ENCODE measurements at places on chromosomes 5 and 9.

GRCh38 chr5:173718469-173718868 is 102.0 kb upstream of the BOD1 start:
- no peak for DNase-seq

- DNase-seq: peak; percentile 87
These were observed 58.3 kb downstream of the EGFLAM start for GRCh38 chr5:38316544-38317224.

- DNase-seq: no peak
These were observed 55.7 kb upstream of the MAP3K1 start for GRCh38 chr5:56759521-56760216.

- peak; percentile 80 for DNase-seq
These were observed 82.7 kb downstream of the ATP10B start for GRCh38 chr5:160769301-160769700.

DNA sequence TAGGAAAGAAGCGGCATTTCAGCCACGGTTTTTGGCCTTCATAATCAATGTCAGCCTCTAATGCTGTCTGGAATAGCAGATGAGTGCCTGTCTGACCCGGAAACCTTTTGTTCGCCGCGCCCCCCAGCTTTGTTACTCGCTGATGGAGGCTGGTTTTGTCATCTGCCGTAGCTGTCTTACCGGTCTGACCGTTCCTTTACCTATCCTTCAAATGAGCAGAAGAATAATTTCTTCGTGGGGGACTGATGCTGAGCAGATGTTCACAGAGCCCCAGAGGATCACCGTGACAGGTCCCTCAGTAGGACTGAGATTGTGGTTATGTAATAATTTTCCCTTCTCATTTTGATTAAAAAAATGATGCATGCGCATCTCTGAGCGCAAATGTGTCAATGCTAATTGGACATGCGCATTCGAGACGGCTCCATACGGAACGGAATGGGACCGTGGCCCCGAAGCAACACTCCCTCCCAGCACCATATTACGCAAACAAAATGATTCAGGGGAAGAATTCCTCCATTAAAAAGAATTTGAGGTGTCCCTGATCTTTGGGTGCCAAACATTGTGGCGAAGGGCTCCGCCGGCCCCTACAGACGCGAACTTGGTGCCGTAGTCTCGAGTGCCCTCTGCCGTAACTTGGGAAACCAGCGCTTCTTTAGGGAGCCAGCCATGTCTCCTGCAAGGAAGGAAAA is 27.6 kb downstream of the TLX3 start:
- peak; percentile 19 for DNase-seq

- no peak for DNase-seq
These were observed 297.6 kb downstream of the NTRK2 start for GRCh38 chr9:84966876-84967830.

- no peak for DNase-seq
These were observed 52.6 kb upstream of the RNU6ATAC start for GRCh38 chr9:134216961-134217360.

DNA sequence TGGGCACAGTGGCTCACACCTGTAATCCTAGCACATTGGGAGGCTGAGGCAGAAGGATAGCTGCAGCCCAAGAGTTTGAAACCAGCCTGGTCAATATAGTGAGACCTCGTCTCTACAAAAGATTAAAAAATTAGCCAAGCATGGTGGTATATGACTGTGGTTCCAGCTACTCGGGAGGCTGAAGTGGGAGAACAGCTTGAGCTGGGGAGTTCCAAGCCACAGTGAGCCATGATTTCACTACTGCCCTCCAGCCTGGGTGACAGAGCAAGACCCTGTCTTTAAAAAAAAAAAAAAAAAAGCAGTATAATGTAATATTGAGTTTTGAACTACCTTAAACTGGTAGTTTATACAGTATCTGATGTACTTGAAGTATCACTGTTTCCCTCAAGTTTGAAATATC is 358.4 kb downstream of the EBF1 start:
- DNase-seq: no peak

- no peak for DNase-seq
These were observed 9.5 kb upstream of the QSOX2 start for GRCh38 chr9:136255166-136255538.

GRCh38 chr5:107289030-107289714 is 381.6 kb downstream of the EFNA5 start:
- DNase-seq: no peak

DNA sequence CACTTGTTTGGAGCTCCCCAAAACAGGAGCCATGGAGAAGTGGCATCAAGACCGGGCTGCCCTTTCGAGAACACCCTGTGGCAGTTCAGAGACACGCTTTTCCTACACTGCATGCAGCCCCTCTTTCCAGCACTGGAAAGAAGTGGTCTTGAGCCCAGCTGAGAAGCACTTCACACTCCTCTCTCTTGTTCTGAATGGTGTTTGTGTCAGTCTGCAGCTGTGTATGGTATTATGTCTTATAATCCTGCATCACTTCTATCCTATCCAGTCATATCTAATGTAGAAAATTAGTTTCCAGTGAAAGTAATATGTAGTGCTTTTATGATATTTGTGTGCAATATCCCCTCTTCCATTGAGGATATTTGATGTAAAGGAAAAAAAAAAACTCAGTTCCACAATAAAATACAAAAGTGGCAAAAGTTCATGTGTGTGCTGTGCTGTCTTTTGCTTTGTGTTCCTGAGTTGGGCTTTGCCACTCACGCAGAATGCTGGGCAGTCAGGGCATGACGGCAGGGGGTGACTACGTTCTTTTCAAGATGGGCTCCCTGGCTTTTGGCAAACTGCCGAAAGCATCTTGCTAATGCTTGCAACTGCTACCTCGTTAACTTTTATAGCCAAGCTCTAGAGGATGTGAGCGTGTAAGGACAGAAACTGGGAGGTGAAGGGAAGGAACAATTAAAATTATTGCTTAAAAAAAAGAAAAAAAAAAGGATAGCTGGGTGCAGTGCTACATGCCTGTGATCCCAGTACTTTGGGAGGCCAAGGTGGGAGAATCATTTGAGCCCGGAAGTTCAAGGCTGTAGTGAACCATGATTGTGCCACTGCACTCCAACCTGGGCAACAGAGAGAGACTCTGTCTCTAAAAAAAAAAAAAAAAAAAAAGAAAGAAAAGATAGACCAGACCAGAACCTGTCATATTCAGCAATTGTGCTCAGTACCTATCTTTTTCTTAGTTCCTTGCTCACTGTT is 102.2 kb downstream of the MAP1B start:
- peak; percentile 35 for DNase-seq

DNA sequence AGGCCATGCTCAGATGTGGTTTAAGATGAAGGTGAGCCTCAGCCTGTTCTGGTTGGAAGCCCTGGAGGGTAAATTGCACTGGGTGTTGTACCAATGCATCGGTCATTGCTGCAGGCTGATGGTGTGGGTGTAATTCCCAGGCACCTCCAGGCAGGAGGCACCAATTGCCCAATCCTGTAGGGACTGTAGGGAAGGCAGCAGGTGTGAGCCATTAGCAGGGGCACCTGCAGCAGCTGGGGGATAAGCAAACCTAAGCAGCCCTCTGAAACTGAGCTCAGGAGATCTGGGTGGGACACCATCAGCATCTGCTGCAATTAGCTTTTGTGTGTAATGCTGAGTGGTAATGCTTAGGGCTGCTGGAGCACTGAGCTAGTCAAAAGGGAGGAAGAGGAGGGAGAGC is 190.1 kb upstream of the TBC1D2 start:
- peak; percentile 81 for DNase-seq

DNA sequence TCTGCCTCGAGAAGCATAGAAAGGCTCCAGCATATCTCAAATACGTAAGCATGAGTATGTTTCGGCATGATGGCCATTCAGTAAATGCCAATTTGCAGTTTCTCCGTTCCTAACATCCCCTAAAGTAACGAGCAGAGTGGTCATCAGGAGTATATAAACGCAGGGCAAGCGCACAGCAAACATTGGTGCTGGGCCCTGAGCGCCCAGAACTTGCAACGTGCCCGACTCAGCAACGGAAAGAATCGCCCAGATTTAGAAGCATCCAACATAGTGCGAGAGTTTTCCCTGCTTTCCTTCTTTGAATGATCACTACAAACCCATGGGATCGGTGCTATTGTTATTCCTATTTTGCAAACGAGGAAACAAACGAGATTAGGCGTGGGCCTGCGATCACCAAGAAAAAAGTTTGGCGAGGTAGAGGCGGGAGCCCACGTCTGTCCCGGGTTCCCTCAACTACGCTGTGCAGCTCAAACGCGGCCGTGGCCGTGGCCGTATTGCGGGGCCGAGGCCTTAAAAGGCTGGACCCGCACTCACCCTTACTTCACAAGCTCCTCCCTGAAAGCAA is 505 bp downstream of the RPS14 start:
- DNase-seq: no peak

DNA sequence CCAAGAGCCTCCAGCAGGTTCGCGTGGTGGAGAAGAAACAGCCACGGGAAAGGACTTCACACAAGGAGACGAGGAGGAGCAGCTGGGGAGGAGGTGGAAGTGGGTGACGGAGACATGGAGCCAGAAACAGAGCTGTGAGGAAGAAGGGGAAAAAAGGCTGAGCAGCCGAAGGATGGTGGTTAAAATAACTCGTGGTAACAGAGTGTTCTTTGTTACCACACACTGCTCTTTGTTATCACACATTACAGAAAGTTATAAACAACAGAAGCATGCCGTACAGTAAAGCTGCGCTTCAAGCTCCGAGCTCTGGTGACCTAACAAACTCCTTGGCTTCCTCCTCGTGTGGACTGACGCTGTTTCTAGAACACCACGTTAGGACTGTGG is 215.4 kb downstream of the GLIS3 start:
- DNase-seq: no peak

- no peak for DNase-seq
These were observed 165.6 kb upstream of the ZNF462 start for GRCh38 chr9:106697390-106697749.

DNA sequence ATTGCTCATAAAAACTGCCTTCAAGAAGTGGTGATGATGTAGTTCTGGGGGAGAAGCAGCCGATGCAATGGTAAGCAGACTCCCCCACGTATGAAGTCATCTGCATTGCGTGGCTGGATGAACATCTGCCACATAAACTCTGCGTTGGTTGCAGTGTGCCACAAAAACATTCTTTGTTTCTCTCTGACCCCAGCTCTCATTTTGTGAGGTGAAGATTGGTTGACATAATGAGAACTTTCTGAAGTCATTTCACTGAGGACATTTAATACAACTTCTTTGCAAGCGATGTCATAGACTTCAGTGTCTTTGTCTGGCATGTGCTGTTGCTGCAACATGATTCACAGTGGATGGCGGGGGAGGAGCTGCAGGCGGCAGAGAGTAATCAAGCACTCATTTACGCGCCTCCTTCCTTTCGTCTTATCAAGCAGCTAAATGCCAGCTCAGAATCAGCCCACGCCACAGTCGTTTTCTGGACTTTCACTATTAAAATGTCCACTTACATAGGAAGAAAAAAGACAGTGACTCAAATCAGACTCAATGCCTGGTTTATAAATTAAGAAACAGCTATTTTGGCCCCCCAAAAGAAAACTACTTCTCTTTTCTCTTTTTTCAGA is 91.5 kb upstream of the NFIL3 start:
- DNase-seq: no peak

GRCh38 chr9:127977884-127978647 is 2.7 kb downstream of the EEIG1 start:
- no peak for DNase-seq

- no peak for DNase-seq
These were observed 52.4 kb upstream of the TRAF1 start for GRCh38 chr9:120978987-120979386.

GRCh38 chr5:67303356-67303755 is 106.8 kb upstream of the CD180 start:
- no peak for DNase-seq

- DNase-seq: no peak
These were observed 4.0 kb downstream of the TOR4A start for GRCh38 chr9:137281345-137282116.

DNA sequence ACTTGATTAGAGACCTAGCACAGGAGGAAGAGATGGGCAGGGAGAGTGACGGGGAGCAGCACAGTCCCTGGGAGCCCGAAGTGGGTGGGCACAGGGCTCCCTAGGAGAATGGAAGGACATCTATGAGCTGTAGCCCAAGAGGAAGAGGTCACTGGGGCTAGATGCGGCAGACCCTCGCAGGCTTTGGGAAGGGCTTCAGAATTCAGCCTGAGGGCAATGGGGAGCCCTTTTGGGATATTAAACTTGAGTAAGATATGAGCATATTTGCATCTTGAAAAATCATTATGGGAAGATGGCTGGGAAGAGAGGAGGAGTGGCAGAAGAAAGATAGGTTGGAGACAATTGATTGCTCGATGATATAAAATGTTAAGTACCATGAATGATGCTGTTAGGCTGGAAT is 48.9 kb upstream of the IL17B start:
- DNase-seq: no peak

DNA sequence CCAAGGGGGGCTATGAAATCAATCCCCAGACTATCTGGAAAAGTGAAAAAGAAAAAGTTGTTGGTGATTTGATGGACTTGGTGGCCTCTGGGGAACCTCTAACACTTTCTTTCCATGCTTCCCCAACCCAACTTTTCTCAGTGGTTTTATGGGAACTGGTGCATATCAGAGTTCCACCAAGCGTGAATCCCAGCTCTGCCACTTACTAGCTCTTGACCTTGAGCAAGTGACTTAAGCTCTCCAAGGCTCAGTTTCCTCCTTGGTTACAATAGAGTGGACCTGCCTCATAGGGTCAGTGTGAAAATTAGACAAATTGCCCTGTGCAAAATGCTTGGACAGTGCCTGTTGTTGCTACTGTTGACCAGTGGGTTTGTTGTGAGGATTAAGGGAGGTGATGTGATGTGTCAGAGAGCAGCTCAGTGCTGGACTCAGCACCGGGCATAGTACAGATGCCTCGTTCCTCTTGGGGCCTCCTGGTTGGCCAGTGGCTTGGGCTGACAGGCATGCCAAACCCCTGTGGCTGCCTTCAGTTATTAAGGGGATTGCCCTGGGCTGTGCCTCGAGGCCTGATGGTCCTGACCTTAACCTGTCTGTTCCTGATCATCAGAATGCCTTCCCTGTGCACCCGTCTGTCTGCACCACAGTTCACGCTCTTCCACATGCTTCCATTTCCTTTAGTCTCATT is 49.3 kb downstream of the COL15A1 start:
- DNase-seq: no peak

DNA sequence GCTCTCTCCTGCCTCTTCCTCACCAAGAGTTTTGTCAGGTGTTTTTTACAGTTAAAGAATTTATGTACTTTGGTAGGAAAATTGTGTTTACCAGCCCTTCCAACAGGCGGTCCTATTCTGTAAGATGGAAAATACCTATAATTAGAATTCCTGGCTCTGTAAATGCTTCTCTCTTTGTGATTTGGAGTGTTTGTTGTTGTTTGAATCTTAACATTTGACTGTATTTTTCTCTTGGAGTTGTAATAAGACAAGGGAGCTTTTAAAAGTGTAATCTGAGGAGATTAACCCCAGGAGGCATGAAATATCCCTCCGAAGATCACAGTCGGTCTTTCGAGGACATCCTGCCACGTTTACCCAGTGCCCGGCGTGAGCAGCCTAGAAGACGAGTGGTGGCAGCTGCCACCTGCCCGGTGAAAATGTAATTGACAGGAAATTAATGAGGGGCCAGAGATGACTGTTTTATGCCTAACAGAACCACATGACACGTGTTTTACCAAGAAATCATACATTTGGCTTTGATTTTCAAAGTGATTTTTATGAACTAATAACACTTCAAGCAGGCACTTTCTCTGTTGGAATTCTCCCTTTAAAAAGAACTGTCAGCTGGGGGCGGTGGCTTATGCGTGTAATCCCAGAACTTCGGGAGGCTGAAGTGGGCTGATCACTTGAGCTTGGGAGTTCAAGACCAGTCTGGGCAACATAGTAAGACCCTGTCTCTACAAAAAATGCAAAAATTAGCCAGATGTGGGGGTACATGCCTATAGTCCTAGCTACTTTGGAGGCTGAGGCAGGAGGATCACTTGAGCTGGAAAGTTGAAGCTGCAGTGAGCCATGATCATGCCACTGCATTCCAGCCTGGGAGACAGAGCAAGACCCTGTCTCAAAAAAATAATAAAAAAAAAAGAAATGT is 20.0 kb downstream of the ANKRD33B start:
- DNase-seq: peak; percentile 92
